ENCODE measurements at places on chromosomes 3 and 15.

- DNase-seq: peak; percentile 31
Observed at GRCh38 chr3:132180337-132180791, 136.8 kb upstream of the ACP3 start.

GRCh38 chr3:73499787-73500186 lies 125.0 kb downstream of the PDZRN3 start:
- DNase-seq: no peak

DNA sequence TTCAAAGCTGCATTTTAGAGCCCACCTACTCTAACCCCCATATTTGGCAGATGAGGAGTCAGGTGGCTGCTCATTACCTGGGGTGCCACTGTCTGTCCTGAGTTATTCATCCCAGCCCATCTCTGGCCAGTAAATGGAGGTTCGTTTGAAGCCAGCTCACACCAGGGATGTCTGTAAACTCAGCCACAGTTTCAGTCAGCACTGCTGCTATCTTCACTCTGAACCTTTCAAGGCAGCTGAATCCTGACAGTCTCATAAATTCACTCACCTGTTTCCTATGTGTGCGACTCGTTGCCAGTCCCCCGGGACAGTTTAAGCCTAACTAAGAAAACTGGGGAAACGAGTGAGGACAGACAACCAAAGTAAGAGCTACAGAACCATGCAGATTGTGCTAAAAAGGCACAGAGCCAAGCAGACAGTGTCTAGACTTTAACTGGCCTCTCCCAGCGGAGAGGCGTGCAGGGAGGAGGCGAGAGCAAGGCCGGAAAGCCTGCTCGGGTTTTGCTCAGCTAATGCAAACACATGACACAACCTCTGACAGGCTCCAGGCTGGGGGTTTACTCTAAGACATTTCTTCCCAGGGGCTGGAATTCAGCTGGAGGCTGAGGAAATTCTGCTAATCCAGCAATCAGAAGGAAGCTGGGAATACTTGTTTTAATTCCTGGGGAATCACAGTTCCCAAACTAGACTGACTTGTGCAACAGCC lies 12.0 kb downstream of the FSTL1 start:
- no peak for DNase-seq

DNA sequence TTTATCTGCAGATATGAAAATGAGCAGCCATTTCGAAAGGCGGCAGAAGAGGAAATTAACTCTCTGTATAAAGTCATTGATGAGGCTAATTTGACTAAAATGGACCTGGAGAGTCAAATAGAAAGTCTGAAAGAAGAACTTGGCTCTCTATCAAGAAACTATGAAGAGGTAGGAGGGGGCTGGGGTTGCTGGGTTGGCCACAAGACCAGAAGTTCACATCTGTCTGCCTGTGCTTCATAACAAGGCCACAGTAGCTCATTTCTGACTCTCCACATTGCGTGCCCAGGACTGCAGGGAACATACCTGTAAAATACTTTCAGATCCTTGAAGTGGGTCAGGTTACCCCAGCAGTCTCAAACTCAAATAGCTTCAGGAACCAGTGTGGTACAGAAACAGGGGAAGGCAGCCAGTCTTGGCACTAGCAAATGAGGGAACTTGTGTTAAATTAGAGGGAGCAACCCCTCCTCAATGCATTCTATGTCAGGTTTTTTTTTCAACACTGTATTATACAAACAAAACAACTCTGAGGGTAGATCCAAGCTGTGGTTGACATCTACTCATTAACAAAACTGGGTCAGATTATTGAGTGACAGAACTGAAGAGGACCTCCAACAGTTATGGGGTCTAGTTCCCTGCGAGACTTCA lies 48.7 kb downstream of the BFSP2 start:
- DNase-seq: no peak

GRCh38 chr3:170205302-170205701 lies 16.9 kb upstream of the PRKCI start:
- no peak for DNase-seq

DNA sequence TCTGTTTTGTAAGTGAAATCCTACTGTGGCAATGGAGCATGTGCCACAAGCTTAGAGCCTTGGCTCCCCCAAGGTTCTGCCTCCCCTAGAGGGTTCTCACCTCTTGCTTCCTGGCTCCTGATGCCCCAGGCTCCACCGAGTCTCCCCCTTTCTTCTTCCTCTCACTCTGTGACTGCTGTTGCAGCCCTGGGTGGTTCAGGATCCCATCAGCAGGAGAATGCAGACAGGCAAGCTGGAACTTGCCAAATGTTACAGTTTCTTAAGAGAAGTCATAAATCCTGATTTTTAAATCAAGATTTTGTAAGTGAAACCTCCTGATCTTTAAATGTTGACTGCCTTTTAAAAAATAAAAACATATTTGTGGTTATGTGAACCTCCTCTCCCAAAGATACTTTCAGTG lies 133.9 kb downstream of the CCNL1 start:
- no peak for DNase-seq

DNA sequence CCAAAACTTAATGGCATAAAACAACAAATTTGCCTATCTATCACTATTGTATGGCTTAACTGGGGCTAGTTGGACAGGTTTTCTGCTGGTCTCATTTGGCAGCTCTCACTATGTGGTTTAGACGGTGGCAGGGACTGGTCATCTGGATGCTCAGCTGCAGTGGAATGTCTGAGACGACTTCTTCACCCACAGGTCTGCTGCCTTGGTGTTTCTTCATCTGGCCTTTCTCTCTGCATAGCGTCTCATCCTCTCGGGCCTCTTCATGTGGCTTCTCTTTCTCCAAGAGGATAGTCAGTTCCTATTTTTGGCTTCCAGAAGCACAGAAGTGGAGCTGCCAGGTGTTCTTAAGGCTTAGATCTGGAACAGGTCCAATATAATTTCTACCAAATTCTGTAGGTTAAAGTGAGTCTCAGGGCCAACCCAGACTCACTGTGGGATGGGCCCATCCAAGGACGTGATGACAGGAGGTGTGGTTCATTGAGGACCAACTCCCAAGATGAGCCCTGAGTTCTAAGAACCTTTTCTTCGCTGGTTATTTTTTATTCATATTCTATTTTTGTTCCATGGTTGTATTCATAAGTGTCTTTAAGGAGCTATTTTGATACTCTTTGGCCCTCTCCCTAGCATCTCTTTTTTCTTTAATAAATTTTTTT lies 18.6 kb downstream of the UBE2Q2 start:
- no peak for DNase-seq

DNA sequence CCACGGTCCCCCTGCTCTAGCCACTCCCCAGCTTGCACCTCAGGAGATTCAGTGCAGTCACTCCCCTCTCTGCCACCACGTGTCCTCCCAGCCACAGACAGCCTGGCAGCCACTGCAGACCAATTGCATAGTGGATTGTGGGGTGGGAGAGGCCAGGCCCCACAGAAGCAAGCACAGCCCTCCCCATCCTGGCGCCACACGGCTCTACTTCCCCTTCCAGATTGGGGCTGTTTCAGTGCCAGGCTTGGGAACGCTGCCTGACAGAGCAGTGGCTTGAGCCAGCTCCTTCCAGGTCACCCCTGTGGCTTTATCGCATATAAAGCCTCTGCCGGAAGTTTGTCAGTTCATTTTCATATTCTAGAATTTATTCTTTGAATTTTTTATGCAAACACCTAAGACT lies 90.7 kb downstream of the TMEM266 start:
- DNase-seq: peak; percentile 95

All from cerebellar cortex (tissue), 1 donor.